ENCODE measurements at places on chromosomes 2 and 18.

DNA sequence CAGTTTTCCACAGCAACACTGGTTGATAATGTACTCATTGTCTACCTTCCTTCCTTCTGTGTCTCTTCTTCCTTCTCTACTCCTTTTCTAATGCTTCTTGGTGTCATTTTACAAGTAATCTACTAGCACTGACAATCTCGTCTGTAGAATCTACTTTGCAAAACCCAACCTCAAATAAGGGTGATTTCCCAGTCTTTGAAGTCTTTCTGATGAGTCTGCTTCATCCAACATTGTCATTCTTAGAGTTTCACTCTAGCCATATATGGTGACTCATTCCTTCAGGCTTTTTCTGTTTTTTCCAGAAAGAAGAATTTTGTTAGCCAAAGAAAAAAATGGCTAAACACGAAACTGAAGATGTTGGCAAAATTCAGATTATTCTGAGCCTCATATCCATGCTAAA lies 288.7 kb downstream of the MBD2 start:
- no peaks in the 10 kb centered on the region for H3K27me3 ChIP-seq
- H3K27ac ChIP-seq = no peak overlapping the region
- H3K4me1 ChIP-seq = no peaks in the 10 kb centered on the region
- no peaks in the 10 kb centered on the region for H3K36me3 ChIP-seq
- no peak for DNase-seq

DNA sequence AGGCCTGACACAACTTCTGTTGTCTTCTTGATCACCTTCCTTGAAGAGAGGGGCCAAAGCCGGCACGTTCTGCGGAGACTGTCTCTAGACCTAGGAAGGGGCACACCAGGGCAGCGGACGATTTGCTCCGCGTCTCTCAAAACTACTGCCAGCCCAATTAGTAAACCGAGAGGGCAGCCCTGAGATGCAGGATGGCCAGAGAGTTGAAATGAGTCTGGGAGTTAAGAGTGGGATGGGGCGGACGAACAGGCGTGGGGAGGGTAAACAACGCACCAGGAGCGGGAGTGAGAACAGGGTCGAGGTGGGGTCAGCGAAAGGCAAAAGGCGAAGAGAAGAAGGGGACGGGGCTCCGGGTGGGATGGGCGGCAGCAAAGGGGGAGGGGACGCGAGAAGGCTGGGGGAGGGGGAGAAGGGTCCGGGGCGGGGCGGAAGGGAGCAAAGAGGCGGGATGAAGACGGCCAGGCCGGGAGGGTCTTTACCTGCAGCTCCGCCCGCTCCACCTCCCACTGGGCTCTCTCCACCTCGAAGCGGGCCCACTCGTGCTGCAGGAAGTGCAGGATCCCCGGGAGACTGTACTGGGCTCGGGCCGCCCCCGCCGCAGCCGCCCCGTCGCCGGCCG lies 476 bp downstream of the STRN start:
- peak overlapping the region; percentile 100 for H3K4me3 ChIP-seq
- DNase-seq = peak; percentile 44
- no peaks in the 10 kb centered on the region for H3K36me3 ChIP-seq
- peak overlapping the region; percentile 93 for H3K27ac ChIP-seq

DNA sequence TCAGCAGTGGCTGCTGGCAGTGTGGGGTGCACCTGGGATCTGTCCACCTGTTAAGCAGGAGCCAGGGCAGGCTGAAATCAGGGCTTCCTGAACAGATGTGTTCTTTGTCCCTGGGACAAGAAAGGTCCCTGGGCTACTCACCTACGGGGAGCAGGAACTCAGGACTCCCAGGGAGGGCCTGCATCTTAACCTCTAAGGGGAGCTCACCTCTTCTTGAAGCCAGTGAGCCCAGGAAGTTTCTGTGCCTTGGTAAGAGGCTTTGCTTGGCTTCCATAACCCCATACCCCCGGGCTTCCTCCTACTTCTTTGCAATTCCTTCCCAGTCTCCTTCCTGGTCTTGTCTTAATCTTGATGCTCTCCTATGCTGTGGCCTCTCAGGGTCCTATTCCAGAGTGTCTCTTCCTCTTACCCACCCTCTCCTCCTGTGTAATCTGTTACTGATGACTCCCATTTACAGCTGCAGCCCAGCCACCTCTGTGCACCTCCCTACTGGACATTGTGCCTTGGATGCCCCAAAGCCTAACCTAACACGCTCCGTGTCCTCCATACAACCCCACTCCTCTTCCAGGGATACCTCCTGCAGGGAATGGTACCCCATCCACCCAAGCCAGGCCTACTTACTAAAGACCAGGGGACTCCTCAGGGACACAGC lies 55.7 kb upstream of the MAPRE3 start:
- H3K27ac ChIP-seq = no peak overlapping the region
- no peaks in the 10 kb centered on the region for H3K36me3 ChIP-seq
- H3K4me1 ChIP-seq = no peaks in the 10 kb centered on the region
- H3K27me3 ChIP-seq = peaks cover 25% of the 10 kb centered on the region
- DNase-seq = no peak

GRCh38 chr18:38752430-38752829 lies 1186.8 kb upstream of the CELF4 start:
- no peak for DNase-seq
- H3K4me3 ChIP-seq = no peak overlapping the region
- no peaks in the 10 kb centered on the region for H3K4me1 ChIP-seq
- no peaks in the 10 kb centered on the region for H3K27me3 ChIP-seq

DNA sequence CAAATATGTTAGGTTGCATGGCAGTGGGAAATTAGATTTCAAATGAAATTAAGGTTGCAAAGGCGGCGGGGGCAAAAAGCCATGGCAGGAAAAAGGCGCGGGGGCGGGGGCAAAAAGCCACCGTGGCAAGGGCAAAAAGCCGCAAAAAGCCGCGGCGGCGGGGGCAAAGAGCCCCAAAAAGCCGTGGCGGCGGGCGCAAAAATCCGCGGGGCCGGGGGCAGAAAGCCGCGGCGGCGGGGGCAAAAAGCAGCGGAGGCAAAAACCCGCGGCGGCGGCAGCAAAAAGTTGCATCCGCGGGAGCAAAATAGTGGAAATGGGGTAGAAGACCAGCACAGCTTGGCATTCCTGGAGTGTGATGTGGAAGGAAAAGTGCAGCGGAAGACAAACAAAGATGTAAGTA lies 417.1 kb downstream of the ANKRD30B start:
- no peaks in the 10 kb centered on the region for H3K27me3 ChIP-seq
- no peaks in the 10 kb centered on the region for H3K4me1 ChIP-seq
- no peak overlapping the region for H3K4me3 ChIP-seq
- H3K27ac ChIP-seq = no peak overlapping the region
- no peak for DNase-seq
- no peaks in the 10 kb centered on the region for H3K36me3 ChIP-seq

GRCh38 chr18:40670668-40671375 lies 1284.2 kb upstream of the PIK3C3 start:
- no peak overlapping the region for H3K4me3 ChIP-seq
- no peak for DNase-seq
